ENCODE measurements at places on chromosomes 13 and 19. TPM values are rescaled to one million over a fixed set of nuclear protein-coding genes. Genes with fewer than 3 reads are reported as not detected.

- no peak for DNase-seq
These were observed 3.7 kb upstream of the ZNF554 start for GRCh38 chr19:2815923-2816322.

DNA sequence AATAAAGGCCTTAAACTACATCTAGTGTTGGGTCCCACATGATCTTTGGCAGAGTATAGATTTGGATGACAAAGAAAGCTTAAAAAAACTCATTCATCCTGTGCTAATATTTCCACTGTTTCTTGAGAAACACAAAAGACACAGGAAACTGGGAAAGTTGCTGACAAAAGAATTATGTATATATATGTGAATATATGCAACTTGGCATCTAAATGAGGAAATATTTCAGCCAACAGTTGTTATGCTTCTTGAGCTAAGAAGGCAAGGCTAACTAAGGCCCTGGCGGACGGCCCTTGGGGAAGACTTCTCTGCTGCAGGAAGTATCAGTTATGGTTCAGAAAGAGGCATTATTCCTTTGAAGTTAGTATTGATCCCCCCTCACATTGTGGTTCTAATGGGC lies 491.8 kb downstream of the DIAPH3 start:
- DNase-seq, result no peak

- no peak for DNase-seq
These were observed 216.0 kb upstream of the SERP2 start for GRCh38 chr13:44157606-44158005.

- no peak for DNase-seq
These were observed 6.5 kb downstream of the TRIP10 start for GRCh38 chr19:6745965-6746364.

- DNase-seq, result no peak
These were observed 72.4 kb upstream of the NBEA start for GRCh38 chr13:34869696-34870095.

The ZNF541 gene
- total RNA-seq, result not detected

The ATP8A2 gene
- total RNA-seq, result 1.3 TPM

The DENND1C gene
- total RNA-seq, result 14.9 TPM

The MEIOSIN gene
- 0.09 TPM for total RNA-seq
